ENCODE measurements at places on chromosomes 11 and 22. TPM values are rescaled to one million over a fixed set of nuclear protein-coding genes. Genes with fewer than 3 reads are reported as not detected.

- H3K27ac ChIP-seq, result peak within 1 kb of the TSS; percentile 63
- H3K36me3 ChIP-seq, result no peaks in the 10 kb centered on the region
- no peaks in the 10 kb centered on the region for H3K4me1 ChIP-seq
- H3K27me3 ChIP-seq, result peaks cover 33% of the 10 kb centered on the region
- H3K4me3 ChIP-seq, result peak within 1 kb of the TSS; percentile 38
These were observed at the start of gene CFAP300 for GRCh38 chr11:102047305-102047924. CFAP300 (plus strand) TSS chr11:102047437; CDS start chr11:102047471, 34 bp downstream.

GRCh38 chr11:110085255-110085838 is 7.8 kb upstream of the ZC3H12C start:
- H3K4me3 ChIP-seq, result no peak overlapping the region
- no peak for DNase-seq
- no peaks in the 10 kb centered on the region for H3K27me3 ChIP-seq
- H3K4me1 ChIP-seq, result peaks cover 29% of the 10 kb centered on the region
- H3K36me3 ChIP-seq, result no peaks in the 10 kb centered on the region

RPL27A gene
- 724 TPM for total RNA-seq

DNA sequence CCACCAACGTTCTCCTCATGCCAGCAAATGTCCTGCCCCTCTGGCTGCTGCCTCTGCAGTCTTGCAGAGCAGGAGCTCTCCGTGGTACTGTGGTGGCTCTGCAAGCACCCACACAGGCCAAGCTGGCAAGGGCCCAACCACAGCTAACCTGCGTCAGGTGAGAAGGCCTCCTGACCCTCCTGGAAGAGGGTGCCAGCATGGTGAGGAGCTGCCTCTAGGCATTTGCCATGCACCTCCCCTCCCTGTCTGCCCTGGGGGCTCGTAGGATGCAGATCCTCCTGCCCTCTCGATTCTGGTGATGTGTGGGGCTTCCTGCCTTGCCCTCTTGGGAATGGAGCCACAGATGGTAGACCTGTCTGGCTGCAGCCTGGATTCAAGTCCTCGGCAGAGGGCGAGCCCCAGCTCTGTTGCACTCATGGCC is 1408.8 kb downstream of the TBC1D22A start:
- no peak overlapping the region for H3K27ac ChIP-seq
- no peak for DNase-seq
- H3K36me3 ChIP-seq, result no peaks in the 10 kb centered on the region
- no peaks in the 10 kb centered on the region for H3K27me3 ChIP-seq
- no peak overlapping the region for H3K4me3 ChIP-seq
- H3K4me1 ChIP-seq, result no peaks in the 10 kb centered on the region

F2 gene
- total RNA-seq, result not detected

All from left lung (tissue), 14 donors.